ENCODE measurements at places on chromosomes 4 and X.

GRCh38 chr4:108005807-108006206 lies 16.1 kb downstream of the HADH start:
- DNase-seq: no peak

DNA sequence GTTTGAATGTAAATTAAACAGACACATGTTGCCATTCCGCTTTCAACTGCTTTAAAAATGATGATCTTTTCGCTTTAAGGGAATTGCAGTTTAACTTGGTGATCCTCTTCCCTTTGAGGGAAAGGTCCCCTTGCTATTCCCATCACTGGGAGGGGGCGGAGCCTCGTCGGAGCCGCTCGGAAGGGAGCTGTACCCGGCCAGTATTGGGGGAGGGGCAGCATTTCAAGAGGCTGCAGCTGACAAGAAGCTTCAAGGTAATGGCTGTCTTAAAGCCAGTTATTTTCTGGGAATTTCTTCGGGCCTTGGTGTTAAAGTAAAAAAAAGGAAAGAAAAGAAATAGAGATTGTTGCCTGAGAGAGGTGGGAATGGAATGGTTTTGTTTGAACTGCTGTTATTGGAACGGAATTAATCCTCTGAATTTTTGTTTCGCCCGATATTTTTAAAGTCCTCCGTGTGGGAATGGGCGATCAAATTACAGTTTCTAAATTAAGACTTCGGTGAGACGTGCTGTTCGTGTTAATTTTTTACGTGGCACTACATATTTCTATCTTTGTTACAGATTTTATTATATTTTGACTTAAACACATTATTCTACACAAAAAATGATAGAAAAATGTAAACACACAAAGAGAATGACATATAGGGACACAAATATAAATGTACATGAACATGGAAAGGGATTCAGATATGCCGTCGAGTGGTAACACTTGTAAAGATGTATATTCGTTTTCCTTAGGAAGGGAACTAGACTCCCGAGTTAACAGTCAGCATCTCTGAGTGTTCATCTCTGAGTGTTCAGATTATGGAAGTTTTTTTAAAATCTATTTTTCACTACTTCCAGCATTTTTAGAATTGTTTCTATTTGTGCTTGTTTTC lies 9.2 kb downstream of the PWWP3B start:
- peak; percentile 35 for DNase-seq

GRCh38 chr4:52628543-52628942 lies 30.6 kb downstream of the USP46 start:
- no peak for DNase-seq

DNA sequence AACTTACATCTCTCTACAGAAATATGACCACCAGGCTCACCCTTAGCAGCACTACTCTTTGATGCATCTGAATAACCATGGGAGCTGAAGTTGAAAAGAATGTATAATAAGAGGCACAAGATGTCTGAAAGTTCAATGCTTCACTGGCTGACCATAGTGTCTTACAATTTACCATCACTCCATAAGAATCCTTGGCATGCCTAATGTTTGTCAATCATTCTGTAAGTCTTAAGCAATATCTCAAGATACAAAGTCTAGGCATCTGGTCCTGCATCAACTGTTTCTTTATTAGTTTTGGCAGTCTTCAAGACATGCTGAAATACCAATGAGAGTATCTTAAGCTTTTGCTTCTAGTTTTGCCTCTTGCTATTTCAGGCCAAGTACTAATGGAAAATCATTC lies 755.5 kb downstream of the STIM2 start:
- no peak for DNase-seq

- DNase-seq: no peak
Observed at GRCh38 chr4:176611381-176611780, 181.3 kb downstream of the VEGFC start.

Data from right kidney (tissue), 9 donors.